B cell (primary cell): ENCODE measurements at places on chromosomes 12 and 14. TPM values are rescaled to one million over a fixed set of nuclear protein-coding genes. Genes with fewer than 3 reads are reported as not detected.

DNA sequence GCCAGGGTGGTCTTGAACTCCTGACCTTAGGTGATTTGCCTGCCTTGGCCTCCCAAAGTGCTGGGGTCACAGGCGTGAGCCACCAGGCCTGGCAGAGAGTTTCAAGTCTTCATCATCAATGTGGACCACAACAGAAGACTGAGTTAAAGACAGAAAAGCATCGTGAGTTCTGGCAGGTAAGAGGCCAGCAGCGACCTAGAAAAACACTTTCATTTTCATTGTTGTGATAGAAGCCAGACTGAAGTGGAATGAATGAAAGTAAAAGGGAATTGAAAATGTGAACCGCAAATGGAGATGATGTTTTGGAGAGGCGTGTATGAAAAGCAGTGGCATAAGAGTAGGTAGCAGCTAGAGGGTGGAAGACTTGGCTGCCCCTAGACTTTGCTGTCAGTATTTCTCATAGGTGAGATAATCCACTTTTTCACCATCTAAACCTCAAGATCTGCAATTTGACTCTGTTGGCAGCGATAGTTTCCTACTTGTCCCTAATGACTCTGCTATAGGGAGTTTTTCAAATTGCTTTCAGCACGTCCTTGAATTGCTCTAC is 47.1 kb upstream of the PLEKHA5 start:
- no peaks in the 10 kb centered on the region for H3K36me3 ChIP-seq
- H3K27me3 ChIP-seq = no peaks in the 10 kb centered on the region
- no peak overlapping the region for H3K4me3 ChIP-seq
- H3K27ac ChIP-seq = no peak overlapping the region
- H3K4me1 ChIP-seq = no peaks in the 10 kb centered on the region

DNA sequence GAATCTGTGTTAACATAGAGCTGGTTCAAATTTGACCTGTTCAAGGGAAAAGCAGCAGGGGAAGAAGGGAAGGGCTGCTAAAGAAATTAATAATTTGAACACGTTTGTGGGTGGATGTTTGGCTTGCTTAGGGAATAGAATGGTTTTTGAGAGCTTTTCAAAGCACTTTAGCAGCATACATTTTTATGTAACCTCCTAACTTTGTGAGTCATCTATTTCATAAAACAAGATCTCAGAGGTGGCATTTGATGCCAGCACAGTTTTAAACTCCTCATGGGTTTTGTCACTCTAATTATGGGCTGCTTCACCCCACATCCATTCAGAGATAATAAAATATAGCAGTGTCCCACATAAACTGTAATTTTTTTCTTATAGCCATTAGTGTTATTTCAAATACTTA is 143.8 kb downstream of the ACSS3 start:
- no peaks in the 10 kb centered on the region for H3K36me3 ChIP-seq
- no peak overlapping the region for H3K4me3 ChIP-seq
- no peaks in the 10 kb centered on the region for H3K4me1 ChIP-seq
- no peak for DNase-seq
- H3K27me3 ChIP-seq = no peaks in the 10 kb centered on the region
- H3K27ac ChIP-seq = no peak overlapping the region

Gene SLC17A8
- total RNA-seq = not detected in 2 replicates

DNA sequence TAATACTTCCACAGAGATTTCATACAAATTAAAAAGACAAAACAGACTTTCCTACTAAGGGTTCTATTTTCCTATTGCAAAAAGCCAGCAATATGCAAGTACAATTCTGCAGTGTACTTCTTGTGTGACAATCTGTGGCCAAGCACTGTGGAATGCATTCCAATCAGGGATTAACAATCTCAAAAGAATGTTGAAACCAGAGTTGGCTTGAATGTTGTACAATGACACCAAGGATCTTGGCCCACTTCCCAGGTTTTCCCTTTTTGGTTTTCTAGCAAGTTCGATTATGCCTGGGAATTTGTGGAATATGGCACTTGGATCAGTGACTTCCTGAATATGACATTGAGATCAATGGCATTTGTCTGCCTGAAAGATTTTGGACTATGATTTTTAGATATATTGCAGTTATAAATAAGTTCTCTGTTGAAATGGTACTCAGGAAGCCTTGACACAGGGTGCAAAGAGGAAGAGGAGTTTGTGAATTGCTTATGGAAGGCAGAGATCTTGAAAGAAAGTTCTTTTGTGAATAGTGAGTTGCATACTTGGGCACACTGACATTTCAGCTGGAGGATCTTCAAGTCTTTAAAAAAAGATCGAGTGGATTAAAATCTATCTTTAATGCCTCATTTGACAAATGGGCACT is 81.4 kb upstream of the FERMT2 start:
- DNase-seq = no peak
- H3K27ac ChIP-seq = no peak overlapping the region
- no peaks in the 10 kb centered on the region for H3K27me3 ChIP-seq
- H3K4me1 ChIP-seq = no peaks in the 10 kb centered on the region

Gene TDRD9
- total RNA-seq = 2.4 and 3.4 TPM in 2 replicates

Gene SPSB2
- 13.5 and 16.0 TPM in 2 replicates for total RNA-seq

DNA sequence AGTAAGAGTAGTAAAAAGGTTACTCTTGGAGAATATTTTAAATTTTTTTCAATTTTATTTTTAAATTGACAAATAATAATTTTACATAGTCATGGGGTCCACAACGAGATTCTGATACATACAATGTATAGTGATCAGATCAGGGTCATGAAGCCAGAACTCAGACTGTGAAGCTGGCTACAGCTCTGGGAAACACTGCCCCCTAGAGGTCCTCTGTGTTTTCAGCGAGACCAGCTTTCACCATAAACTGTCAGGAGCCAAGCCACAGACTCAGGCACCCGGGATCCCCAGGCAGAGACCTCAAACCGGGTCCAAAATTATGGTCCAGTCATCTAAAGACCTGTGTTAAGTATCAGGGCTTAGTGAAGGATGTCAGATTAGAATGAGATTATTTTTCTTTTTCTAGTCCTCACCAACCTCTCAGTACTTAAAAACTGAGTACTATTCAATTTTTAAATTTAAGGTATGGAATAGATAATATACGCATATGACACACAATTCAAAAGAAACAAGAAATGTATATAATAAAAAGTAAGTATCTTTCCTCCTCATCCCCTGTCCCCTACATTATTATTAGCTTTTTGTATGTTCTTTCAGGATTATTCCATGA is 397.1 kb downstream of the MDGA2 start:
- no peak overlapping the region for H3K27ac ChIP-seq
- DNase-seq = peak; percentile 1
- no peaks in the 10 kb centered on the region for H3K36me3 ChIP-seq
- H3K27me3 ChIP-seq = no peaks in the 10 kb centered on the region

DNA sequence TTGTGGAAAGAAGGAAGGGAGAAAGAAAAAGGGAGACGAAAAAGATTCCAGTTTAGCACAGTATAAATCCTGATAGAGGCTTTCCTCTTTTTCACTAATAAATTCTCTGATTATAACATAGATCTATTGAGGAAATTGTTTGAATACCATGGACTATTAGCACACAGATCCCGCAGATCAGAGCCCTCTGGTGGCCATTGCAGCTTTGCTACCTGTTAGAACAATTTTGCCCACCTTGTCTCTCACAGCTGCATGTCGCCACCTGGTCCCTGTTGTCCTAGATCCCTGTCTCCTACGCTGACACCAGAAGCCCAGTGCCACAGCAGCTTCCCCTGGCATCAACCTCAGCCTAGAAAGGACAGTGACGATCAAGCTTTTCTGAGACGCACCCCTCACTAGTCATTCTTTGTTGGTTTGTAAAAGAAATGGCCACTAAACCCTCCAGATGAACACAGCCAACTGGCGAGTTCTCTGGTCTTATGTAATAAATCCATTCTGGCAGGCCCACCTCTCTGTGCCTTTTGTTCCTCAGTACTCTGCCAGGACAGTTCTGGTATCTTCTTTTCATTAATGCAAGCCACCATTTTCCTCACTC is 9.9 kb downstream of the GPHB5 start:
- no peaks in the 10 kb centered on the region for H3K4me1 ChIP-seq
- DNase-seq = peak; percentile 21
- H3K36me3 ChIP-seq = no peaks in the 10 kb centered on the region
- no peak overlapping the region for H3K4me3 ChIP-seq
- H3K27ac ChIP-seq = no peak overlapping the region
- no peaks in the 10 kb centered on the region for H3K27me3 ChIP-seq

Gene DAO
- total RNA-seq = not detected in 2 replicates

GRCh38 chr14:101972126-101972866 is 7.9 kb downstream of the DYNC1H1 start:
- no peaks in the 10 kb centered on the region for H3K27me3 ChIP-seq
- peaks cover 16% of the 10 kb centered on the region for H3K36me3 ChIP-seq
- H3K27ac ChIP-seq = no peak overlapping the region
- no peak overlapping the region for H3K4me3 ChIP-seq
- DNase-seq = no peak
- peaks cover 18% of the 10 kb centered on the region for H3K4me1 ChIP-seq

DNA sequence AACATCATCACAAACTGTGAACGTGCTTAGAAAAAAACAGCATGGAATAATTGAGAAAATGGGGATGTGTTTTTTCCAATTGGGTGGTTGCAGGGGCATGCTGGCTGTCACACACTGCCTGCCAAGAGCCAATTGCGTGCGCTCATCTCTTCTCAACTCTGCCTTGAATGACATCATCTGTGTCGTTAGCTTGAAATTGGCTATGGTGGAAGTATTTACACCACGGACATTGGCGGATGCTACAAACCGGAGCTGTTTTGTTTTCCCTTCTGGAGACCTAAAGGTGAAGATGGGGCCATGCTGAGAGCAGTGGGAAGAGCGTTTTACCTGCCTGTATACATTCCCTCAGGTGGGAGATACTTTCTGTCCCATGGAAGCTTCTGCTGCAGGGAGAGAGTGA is 71.5 kb downstream of the PRMT8 start:
- H3K4me1 ChIP-seq = no peaks in the 10 kb centered on the region
- DNase-seq = no peak
- H3K27me3 ChIP-seq = no peaks in the 10 kb centered on the region
- H3K27ac ChIP-seq = no peak overlapping the region
- no peaks in the 10 kb centered on the region for H3K36me3 ChIP-seq

Gene PPM1A
- 49.3 and 59.0 TPM in 2 replicates for total RNA-seq

DNA sequence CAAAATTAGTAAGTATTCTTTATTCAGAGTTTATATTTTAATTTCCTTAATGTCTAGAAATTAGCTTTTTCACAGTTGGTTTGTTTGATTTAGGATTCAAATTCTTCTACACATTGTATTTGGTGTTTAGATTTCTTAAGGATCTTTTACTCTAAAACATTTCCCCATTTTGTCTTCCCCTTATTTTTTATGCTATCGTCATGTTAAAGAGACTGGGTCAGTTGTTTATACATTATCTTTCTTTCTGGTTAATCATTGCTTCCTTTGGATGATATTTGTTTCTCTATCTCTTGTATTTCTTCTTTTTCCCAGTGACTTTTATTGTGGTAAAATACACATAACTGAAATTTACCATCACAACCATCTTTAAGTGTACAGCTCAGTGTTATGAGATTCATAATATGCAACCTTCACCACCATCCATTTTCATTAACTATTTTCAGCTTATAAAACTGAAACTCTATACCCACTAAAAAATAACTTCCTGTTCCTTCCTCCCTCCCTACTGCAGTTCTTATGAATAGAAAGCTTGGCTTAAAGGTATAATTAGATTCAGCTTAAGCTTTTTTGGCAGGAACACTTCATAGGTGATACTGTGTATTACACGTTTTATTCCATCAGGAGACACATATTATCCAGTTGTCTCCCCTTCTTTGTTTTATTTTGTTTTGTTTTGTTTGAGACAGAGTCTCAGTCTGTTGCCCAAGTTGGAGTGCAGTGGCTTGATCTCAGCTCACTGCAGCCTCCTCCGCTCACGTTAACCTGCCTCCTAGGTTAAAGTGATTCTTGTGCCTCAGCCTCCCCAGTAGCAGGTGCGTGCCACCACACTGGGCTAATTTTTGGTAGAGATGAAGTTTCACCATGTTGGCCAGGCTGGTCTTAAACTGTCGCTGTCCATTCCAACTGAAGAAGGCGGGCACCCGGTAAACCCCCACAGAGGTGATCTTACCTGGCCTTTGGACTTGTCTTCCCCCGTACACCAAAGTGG is 45.0 kb downstream of the NOPCHAP1 start:
- peaks cover 15% of the 10 kb centered on the region for H3K4me1 ChIP-seq
- H3K27me3 ChIP-seq = no peaks in the 10 kb centered on the region
- DNase-seq = peak; percentile 28
- no peak overlapping the region for H3K27ac ChIP-seq
- no peak overlapping the region for H3K4me3 ChIP-seq

GRCh38 chr12:129670256-129670920 is 233.4 kb downstream of the TMEM132D start:
- no peaks in the 10 kb centered on the region for H3K4me1 ChIP-seq
- H3K4me3 ChIP-seq = no peak overlapping the region
- no peak for DNase-seq
- H3K27me3 ChIP-seq = no peaks in the 10 kb centered on the region

DNA sequence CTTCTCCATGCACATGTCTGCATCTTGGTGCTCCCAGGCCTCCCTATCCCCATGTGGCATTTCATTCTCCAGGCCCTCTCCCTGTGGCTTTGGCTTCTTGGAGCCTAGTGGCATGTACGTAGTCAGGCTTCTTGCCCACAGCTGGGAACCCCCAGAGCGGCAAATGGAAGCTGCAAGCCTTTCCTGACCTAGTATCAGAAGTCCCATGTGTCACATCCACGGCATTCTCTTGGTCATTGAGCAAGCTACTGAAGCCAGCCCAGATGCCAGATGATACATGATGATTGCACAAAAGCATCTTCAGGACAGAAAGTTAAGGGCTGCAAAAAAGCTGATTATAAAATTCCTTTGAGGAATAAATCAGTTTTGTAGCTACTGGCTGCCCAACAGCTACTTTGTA is 154.9 kb downstream of the PELI2 start:
- H3K27ac ChIP-seq = no peak overlapping the region
- no peaks in the 10 kb centered on the region for H3K27me3 ChIP-seq
- no peaks in the 10 kb centered on the region for H3K4me1 ChIP-seq
- DNase-seq = no peak
- H3K4me3 ChIP-seq = no peak overlapping the region

- H3K27me3 ChIP-seq = peaks cover 19% of the 10 kb centered on the region
- H3K4me1 ChIP-seq = no peaks in the 10 kb centered on the region
- no peaks in the 10 kb centered on the region for H3K36me3 ChIP-seq
- H3K27ac ChIP-seq = no peak overlapping the region
- no peak for DNase-seq
Observed at GRCh38 chr12:117365049-117365616, 3.7 kb upstream of the NOS1 start.
